Breast epithelium (tissue), 4 donors: ENCODE measurements at places on chromosomes 7 and 10.

DNA sequence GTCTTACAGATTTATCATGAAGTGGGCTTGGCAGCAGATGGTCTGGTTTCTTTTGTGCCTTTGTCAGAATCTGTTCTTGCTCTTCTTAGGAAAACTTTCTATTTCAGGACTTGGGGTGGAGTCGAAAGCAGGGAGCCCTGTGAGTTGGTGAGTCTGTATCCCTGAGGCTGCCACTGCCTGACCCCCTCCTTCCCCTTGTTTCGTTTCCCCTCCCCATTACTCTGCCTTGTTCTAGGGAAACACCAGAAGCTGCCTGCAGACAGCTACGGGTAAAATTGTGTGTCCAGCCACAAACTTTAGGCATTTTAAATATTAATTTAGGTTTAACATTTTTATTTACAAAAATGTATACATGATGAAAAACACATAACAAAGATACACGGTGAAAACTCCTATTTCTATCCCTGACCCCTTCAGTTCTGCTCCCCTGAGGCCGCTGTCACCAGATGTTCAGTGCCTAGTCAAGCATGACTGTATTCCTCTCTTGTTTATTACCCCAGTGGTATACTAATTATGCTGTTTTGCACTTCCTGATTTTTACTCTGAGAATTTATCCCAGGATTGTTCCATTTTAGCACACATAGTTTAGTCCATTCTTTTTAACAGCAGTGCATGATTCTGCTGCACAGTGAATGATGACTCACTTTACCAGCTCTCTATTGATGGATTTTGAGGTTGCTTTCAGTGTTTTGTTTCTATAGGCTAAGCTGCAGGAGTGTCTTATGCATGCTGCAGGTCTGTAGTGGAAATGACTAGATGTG is 9.1 kb downstream of the TSPAN14 start:
- DNase-seq, result no peak

GRCh38 chr10:129495256-129495655 is 28.2 kb downstream of the MGMT start:
- DNase-seq, result no peak

GRCh38 chr10:114189700-114190099 is 10.5 kb downstream of the TDRD1 start:
- DNase-seq, result no peak

DNA sequence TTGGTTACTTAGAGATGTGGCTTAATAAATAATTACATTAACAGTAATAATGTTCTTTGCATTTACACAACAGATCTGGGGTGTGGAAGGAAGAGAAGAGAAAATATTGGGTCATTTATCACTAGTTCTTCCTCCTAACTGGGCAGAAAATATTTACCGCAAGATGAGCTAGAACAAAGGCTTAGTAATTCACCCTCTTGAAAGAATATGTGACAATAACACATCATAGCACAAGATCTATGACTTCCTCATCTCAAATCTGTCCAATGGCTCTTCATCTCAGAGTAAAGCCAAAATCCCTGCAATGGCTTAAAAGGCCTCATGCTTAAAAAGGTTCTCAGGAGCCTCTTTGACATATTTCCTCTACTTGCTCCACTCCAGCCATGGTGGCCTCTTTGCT is 178.6 kb downstream of the ZNF438 start:
- DNase-seq, result no peak

DNA sequence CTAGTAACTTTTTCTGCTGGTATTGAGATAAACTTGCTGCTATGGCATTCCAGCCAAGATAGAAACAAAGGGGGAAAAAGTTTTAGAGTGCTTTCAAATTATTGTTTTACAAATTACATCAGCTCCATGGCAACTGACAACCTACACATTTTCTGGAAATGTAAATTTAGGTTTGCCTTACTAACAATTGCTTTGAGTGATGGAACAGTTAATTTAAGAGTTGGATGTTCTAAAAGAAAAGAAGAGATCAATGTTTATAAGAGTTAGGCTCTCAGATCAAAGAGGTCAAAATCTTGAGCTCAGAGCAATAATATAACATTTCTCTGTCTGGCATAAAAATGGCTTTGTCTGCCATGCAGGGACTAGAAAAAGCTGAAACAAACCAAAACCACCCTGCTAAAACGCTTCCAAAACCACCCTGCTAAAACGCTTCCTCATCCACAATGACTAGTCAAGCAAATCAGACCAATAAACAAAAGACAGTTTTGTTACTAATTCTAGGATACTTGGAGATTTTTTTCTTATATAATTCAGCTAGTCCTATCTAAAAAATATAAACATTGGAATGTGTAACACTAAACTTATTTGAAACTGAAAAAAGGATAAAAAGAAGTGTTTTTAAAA is 32.3 kb downstream of the ORC5 start:
- no peak for DNase-seq

- no peak for DNase-seq
Observed at GRCh38 chr7:2217716-2218443, 14.9 kb downstream of the MAD1L1 start.

- DNase-seq, result no peak
Observed at GRCh38 chr10:119030421-119031250, 1.1 kb downstream of the NANOS1 start.

GRCh38 chr10:79137826-79138225 is 69.1 kb downstream of the ZMIZ1 start:
- no peak for DNase-seq

DNA sequence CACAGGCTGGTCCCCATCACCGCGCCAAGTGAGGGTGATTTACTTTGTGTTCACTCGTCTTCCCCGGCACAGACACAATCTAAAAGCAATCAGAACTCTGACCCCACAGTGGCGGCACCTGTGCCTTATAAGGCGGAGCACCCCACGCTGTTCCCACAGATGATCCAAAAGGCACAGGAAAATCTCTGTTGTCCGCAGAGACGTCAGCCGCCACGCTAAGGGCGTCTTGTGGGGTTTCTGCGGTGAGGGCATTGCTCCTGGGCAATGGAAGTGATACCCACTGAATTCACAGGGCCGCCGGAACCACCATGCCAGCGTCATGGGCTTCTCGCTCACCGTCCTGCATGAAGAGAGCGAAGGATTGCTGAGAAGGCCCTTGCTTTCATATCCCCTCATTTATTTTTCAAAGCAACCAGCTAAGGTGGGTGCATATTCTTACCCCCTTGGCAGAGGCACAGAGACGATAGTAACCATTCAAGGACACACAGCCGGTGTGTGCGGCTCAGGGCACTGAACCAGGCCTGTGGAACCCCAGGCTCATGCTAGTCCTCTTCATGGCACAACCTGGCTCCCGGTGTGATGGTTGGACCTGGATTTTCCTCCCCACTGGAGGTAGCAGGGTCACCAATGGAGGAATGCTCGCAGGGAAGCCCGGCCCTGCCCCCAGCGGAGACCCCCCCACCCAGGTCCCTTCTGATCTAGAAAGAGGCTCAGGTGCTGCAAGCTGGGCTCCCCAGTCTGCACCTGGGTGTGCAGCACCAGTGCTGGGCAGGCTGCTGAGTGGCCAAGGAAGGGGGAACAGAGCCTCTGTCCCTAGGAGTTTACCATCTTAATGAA is 279.0 kb downstream of the TCERG1L start:
- no peak for DNase-seq
